Activated B cell treated with CpG ODN at 0.5 μM for 24 hours (primary cell): ENCODE measurements at places on chromosomes 5 and 9.

DNA sequence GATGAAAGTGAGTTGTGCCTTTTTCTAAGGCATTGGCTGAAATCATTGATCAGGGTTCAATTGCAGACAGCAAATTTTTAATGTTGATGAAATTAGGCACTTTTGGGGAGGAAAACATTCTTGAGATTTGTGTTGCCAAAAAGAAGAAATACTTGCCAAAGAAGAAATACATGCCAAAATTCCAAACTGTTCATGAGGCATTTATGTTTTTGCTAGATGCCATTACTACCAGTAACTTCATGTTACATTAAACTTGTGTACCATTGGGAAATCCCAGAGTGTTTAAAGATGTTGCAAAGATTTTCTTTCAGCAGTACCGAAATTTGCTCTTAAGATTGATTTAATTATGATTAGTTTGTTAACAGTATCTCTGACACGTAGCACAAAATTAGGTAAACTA is 7.0 kb downstream of the XRCC4 start:
- no peaks in the 10 kb centered on the region for H3K36me3 ChIP-seq
- no peaks in the 10 kb centered on the region for H3K27me3 ChIP-seq
- no peak overlapping the region for H3K27ac ChIP-seq
- H3K4me3 ChIP-seq = no peak overlapping the region

GRCh38 chr9:27499451-27499850 is 24.6 kb upstream of the IFNK start:
- no peak overlapping the region for H3K4me3 ChIP-seq
- H3K36me3 ChIP-seq = no peaks in the 10 kb centered on the region
- no peaks in the 10 kb centered on the region for H3K27me3 ChIP-seq
- H3K4me1 ChIP-seq = peaks cover 58% of the 10 kb centered on the region

- H3K4me1 ChIP-seq = no peaks in the 10 kb centered on the region
- H3K4me3 ChIP-seq = no peak overlapping the region
- DNase-seq = no peak
- H3K36me3 ChIP-seq = no peaks in the 10 kb centered on the region
- no peak overlapping the region for H3K27ac ChIP-seq
- no peaks in the 10 kb centered on the region for H3K27me3 ChIP-seq
These were observed 639.7 kb upstream of the C9orf72 start for GRCh38 chr9:28212979-28213378.

- peaks cover 10% of the 10 kb centered on the region for H3K4me1 ChIP-seq
- no peak overlapping the region for H3K27ac ChIP-seq
- H3K36me3 ChIP-seq = no peaks in the 10 kb centered on the region
- H3K27me3 ChIP-seq = no peaks in the 10 kb centered on the region
These were observed 36.3 kb downstream of the CAPSL start for GRCh38 chr5:35902046-35902672.

DNA sequence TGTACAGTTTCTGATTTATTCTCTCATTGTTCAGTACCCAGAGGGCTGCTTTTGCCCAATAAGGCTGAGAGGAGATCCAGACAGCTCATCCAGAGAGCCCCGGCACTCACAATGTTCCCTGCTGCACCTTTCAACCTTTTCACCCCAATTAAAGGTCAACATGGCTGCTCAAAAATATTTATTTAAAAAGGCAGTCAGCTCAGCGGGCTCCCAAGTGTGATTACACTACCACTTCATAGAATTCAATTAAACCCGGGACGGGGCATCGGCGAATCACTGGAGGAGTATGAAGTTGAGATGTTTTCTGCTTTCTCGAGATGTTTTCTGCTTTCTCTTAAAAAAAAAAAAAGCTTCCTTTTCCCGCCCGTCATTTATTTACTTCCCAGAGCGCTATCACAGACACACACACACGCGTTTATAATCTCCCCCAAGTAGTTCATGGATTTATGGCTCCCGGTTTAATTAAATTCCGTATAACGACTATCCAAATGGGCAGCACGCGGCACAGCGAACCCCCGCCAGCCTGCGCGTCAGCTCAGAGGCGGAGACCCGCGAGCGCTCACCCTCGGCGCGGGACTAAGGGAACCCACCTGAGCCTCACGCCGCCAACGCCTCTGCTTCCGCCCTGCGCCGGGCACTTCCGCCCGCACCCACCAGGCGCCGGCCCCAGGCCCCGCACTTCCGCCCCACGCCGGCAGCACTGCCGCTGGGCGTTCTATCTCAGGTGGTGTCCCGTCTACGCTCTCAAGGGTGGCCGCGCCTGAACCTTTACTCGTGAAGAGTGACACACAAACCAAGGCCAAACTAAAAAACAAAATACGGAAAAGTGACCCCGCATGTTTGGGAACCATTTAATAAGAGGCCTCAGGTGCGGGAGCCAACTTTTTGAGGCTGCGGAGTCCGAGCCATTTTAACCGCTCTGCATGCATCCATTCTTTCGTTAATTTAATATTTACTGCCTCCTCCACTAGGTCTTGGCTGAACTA is at the start of gene C5orf63:
Gene C5orf63 (minus strand): TSS at position 642 of the 986 bp plus-strand sequence. CDS start 14,507 bp downstream, outside the sequence.
- peak within 1 kb of the TSS; percentile 87 for H3K27ac ChIP-seq
- peak within 1 kb of the TSS; percentile 87 for H3K4me3 ChIP-seq
- peak; percentile 77 for DNase-seq
- peaks cover 9% of the 10 kb centered on the region for H3K4me1 ChIP-seq
